ENCODE measurements at places on chromosomes 5 and 9. TPM values are rescaled to one million over a fixed set of nuclear protein-coding genes. Genes with fewer than 3 reads are reported as not detected.

The GNPDA1 gene
- total RNA-seq = 19.0 TPM

- no peak for DNase-seq
Observed at GRCh38 chr5:175261037-175261436, 182.9 kb downstream of the DRD1 start.

The SPINK7 gene
- not detected for total RNA-seq

DNA sequence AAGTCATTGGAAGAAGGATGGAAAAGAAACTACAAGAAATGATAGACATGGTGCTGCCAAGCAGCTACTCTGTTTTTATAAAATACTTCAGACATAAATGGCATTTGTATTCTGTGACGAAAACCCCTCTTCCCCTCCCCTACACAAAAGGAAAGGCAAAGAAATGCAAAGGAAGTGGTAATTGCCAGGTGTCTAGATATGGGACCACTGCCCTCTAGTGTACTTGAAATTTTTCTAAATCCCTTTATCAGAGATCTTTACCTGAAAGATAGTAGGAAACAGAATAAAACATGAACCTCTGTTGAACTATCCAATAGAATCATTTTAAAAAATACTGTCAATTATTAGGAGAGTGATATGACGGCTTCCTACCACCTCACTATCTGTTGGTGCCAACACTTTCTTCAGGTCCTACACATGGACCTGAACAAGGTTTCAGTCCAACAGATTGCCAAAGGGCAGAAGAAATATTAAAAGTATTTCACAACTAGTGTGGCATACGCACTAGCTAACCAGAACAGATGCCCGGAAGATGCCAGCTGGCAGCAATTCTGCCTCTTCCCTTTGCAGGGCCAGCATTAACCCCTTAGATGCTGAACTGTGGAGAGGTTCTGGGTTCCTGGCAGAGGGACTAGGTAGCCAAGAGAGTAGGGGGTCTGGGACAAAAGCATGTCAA is 104.1 kb downstream of the TSSK1B start:
- peak; percentile 49 for DNase-seq

DNA sequence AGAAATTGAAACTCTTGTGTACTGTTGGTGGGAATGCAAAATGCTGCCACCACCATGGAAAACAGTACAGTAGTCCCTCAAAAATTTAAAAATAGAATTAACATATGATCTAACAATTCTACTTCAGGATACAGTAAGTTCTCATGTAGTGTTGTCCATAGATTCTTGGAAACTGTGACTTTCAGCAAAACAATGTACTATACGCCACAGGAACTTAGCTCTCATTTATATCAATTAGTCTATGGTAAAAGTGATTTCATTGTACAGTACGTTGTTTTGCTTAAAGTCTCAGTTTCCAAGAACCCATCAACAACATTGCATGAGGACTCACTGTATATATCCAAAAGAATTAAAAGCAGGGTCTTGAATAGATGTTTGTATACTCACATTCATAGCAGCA is 233.5 kb upstream of the GAS1 start:
- DNase-seq = no peak

Data from right cardiac atrium (tissue), 5 donors.